Ovary (tissue), 10 donors: ENCODE measurements at places on chromosomes 4 and X. TPM values are rescaled to one million over a fixed set of nuclear protein-coding genes. Genes with fewer than 3 reads are reported as not detected.

GRCh38 chr4:84750260-84750959, 167.5 kb downstream of the CDS1 start:
- no peak for DNase-seq

DNA sequence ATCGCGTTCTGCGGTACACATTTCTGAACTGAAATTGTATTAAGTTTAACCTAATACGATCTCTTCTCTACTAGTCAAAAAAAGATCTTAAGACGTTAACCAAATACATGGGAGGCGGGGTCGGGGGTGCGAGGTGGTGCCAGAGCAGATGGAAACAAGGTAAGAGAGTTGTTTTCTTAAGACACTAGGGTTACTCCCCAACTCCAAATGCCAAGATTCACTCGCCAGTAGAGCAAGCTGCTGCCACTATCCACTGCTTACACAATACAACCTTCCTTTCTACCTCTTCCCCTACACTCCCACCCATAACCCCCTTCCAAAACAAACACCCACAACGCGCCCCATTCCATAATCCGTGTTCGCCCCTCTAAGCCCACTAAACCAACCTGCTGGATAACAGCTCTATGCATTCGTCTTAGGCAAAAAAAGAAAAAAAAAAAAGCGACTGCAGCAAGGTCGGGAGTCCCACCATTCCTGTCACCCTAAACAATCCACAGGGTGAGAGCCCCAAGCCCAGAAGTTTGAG, 1.3 kb downstream of the LCORL start:
- DNase-seq = no peak

DNA sequence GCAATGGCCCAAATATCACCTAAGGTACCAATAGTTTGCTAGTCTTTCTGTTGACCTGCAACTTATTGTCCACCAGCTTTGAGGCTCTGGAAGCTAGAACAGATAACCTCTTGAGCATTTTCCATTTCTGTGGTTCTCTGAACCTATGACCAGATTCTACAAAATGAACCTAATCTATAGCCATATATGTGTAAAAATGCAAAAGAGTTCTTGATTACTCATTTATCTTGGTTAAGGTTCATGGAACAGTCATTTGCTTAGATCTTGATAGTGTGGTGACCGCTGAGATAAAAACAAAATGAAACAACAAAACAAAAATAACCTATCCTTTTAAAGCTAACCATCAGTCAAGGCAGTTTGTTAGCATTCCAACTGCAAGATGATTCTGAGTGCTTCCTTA, 9.3 kb upstream of the GATB start:
- no peak for DNase-seq

DNA sequence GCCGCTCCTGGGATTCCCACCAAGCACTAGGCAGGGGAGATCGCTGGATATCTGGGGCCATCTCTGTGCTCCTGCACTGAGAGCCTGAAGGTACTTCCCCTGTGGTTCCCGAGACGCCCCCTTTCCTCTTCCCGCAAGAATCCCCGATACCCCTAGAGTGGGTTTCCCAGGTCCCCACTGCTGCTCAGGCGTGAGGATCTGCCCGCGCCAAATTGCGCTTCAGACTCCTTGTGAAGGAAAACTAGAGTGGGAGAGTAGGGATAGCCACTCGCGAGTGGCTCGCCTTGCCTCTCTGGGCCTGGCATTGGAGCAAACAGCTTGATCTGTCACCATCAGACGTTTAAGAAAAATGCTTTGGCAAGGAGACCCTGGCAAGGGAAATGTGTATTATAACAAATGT, 1.5 kb downstream of the IL1RAPL2 start:
- DNase-seq = no peak

DNA sequence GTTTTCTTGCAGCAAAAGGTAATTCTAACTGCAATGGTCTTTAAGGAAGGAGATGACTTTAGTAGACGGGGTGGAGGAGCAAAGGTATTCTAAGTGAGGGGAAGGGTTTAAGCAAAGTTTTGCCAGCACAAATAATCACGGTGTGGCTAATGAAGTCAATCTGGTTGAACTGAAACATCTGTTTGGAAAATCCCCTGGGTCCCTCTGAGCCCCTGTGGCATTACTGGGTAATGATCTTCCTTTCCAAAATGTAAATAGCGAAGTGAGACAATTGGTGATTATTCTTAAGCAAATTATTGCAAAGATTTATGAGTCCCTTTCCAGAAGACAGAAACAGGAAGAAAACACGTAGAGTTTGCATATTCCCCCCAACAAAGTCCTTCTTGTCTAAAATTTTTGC, 47.2 kb downstream of the FGFBP1 start:
- DNase-seq = no peak

- no peak for DNase-seq
These were observed 101.4 kb downstream of the AFAP1 start for GRCh38 chr4:7838136-7838782.

- DNase-seq = no peak
These were observed 12.6 kb downstream of the RUFY3 start for GRCh38 chr4:70734168-70734954.

BTK gene
- total RNA-seq = 4.3 TPM

SMIM10L2A gene
- 3.6 TPM for total RNA-seq
